ENCODE measurements at places on chromosomes 7 and 10. TPM values are rescaled to one million over a fixed set of nuclear protein-coding genes. Genes with fewer than 3 reads are reported as not detected.

TCF7L2 gene
- 52.4 TPM for total RNA-seq

- no peaks in the 10 kb centered on the region for H3K27me3 ChIP-seq
- H3K36me3 ChIP-seq = no peaks in the 10 kb centered on the region
- H3K4me1 ChIP-seq = peaks cover 23% of the 10 kb centered on the region
- DNase-seq = peak; percentile 32
- H3K27ac ChIP-seq = peak overlapping the region; percentile 59
- H3K4me3 ChIP-seq = no peak overlapping the region
Measured at GRCh38 chr7:76423666-76424412, 911 bp upstream of the ZP3 start.

GRCh38 chr10:57341294-57341693, 926.4 kb downstream of the IPMK start:
- H3K4me1 ChIP-seq = no peaks in the 10 kb centered on the region
- DNase-seq = no peak
- H3K4me3 ChIP-seq = no peak overlapping the region
- H3K36me3 ChIP-seq = no peaks in the 10 kb centered on the region
- no peaks in the 10 kb centered on the region for H3K27me3 ChIP-seq

LIPF gene
- total RNA-seq = not detected

- H3K4me3 ChIP-seq = no peak overlapping the region
- H3K27me3 ChIP-seq = no peaks in the 10 kb centered on the region
- H3K27ac ChIP-seq = no peak overlapping the region
- no peaks in the 10 kb centered on the region for H3K36me3 ChIP-seq
Measured at GRCh38 chr10:120600871-120601649, 144.0 kb downstream of the PLPP4 start.

TMEM130 gene
- 8.9 TPM for total RNA-seq

DNA sequence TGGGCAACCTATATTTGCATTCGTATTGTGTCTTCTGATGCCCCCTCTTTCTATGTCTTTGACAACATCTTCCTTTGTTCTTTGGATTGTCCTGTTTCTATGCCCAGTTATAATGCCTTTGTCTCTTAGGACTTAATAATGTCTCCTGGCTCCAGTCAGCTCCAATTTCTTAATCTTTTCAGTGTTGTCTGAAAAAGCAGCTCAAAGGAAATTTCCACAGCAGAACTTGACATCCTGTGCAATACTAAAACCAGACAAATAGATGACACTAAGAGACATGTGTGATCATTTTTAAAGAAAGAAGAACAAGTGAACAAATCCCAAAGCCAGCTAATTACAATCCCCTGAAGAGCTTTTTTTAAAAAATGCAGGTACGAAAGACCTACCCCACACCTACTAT, 47.7 kb upstream of the RNF148 start:
- H3K4me1 ChIP-seq = no peaks in the 10 kb centered on the region
- no peak for DNase-seq
- H3K36me3 ChIP-seq = no peaks in the 10 kb centered on the region
- H3K27ac ChIP-seq = no peak overlapping the region
- no peak overlapping the region for H3K4me3 ChIP-seq

DNA sequence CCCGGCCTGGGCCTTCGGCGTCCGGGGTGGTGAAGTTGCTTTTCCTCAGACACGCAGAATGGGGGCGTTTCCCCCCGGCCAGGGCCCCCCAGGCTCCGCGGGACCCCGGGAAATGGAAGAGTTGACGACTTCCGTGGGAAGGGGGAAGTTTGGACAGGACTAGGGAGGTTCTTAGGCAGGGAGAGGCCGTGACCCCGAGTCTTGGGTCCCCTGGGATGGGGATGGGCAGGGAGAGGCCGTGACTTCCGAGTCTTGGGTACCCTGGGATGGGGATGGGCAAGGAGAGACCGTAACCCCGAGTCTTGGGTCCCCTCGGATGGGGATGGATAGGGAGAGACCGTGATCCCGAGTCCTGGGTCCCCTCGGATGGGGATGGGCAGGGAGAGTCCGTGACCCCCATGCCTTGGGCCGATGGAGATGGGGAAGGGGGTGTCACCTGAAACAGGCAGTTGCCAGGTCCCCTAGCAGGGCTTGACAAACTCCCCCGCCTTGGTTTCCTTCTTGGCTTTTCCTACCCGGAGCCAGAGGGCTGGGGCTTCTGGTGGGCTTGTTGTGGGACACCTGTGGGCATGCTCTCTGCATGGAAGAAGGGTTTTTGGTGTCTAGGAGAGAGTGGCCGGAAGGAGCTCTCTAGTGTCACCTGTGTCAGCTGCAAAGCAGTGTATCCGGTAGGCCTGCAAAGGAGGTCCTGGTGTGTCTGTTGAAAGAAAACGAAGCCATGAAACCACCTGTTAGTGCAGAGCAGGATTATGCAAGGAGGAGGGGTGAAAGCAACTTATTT, 1.1 kb downstream of the TRRAP start:
- H3K4me1 ChIP-seq = peaks cover 8% of the 10 kb centered on the region
- peaks cover 21% of the 10 kb centered on the region for H3K36me3 ChIP-seq
- peak overlapping the region; percentile 96 for H3K4me3 ChIP-seq

- peaks cover 6% of the 10 kb centered on the region for H3K4me1 ChIP-seq
- no peak for DNase-seq
- no peak overlapping the region for H3K4me3 ChIP-seq
- no peak overlapping the region for H3K27ac ChIP-seq
Measured at GRCh38 chr10:73881221-73881919, 7.0 kb upstream of the CAMK2G start.

CDH23 gene
- total RNA-seq = not detected

GRCh38 chr7:76403780-76404494, 5.6 kb downstream of the SSC4D start:
- H3K4me3 ChIP-seq = no peak overlapping the region
- DNase-seq = no peak
- no peaks in the 10 kb centered on the region for H3K36me3 ChIP-seq
- no peak overlapping the region for H3K27ac ChIP-seq

TAS2R5 gene
- total RNA-seq = 1.5 TPM

ACHE gene
- total RNA-seq = 18.9 TPM

- no peaks in the 10 kb centered on the region for H3K4me1 ChIP-seq
- no peak overlapping the region for H3K4me3 ChIP-seq
- no peaks in the 10 kb centered on the region for H3K36me3 ChIP-seq
- peaks cover 26% of the 10 kb centered on the region for H3K27me3 ChIP-seq
- DNase-seq = no peak
Measured at GRCh38 chr7:150962553-150963399, 15.3 kb downstream of the KCNH2 start.

DNA sequence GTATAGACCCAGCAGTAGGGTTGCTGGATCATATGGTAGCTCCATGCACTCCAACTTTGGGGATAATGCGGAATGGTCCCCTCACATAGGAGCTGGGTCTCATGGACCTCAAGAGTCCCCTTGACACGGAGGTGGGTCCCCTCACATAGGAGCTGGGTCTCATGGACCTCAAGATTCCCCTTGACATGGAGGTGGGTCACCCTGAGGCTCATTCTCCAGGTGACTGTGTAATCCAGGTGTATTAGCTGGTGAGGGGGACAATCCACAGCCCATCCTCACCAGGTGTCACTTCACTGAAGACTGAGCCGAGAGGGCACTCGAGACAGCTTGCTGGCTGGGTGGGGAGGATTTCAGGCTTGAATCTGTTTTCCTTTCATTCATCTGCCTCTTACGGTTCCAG, 121.9 kb downstream of the PTPN20 start:
- no peak overlapping the region for H3K27ac ChIP-seq
- no peaks in the 10 kb centered on the region for H3K4me1 ChIP-seq
- H3K36me3 ChIP-seq = no peaks in the 10 kb centered on the region
- H3K27me3 ChIP-seq = peaks cover 2% of the 10 kb centered on the region
- no peak for DNase-seq

DNA sequence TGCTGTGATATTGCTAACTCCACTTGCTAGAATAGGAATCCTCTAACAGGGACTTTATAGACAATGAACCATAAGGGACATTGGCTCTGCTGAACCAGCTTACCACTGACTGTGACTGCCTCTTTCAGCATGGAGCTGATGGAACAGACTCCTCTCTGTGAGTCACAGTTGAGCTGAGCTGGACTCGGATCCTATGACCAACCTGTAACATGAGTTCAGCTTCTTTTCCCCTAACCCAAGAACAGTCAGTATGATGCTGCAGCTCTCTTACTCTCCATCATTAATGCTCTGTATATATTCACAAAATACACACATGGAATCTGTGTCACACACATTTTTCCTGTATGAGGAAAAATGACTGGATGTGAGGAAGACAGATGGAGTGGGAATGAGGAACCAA, 177.9 kb upstream of the BET1 start:
- peak overlapping the region; percentile 96 for H3K27ac ChIP-seq
- peaks cover 21% of the 10 kb centered on the region for H3K4me1 ChIP-seq
- no peaks in the 10 kb centered on the region for H3K36me3 ChIP-seq

DNA sequence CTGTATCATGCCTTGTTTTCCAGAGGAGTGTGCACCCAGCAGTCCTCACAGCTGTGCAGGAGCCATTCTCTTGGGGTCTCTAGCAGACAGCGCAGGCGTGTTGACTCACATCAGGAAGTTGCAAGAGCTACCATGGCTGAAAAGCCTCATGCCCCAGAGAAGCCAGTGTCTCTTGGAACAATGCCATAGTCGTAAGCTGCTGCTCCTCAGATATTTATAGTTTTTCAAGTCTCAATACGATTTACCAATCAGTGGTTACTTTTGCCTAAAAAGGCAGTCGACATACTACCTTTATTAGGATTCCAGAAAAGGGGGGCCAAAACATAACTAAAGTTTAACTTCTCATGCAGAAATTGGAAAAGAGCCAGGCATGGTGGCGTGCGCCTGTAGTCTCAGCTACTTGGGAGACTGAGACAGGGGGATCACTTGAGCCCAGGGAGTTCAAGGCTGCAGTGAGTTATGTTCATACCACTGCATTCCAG, 407.7 kb downstream of the PARD3 start:
- no peak overlapping the region for H3K4me3 ChIP-seq
- H3K27me3 ChIP-seq = no peaks in the 10 kb centered on the region
- H3K4me1 ChIP-seq = peaks cover 9% of the 10 kb centered on the region
- no peaks in the 10 kb centered on the region for H3K36me3 ChIP-seq
- no peak overlapping the region for H3K27ac ChIP-seq

- peaks cover 26% of the 10 kb centered on the region for H3K4me1 ChIP-seq
- H3K27me3 ChIP-seq = no peaks in the 10 kb centered on the region
- peaks cover 3% of the 10 kb centered on the region for H3K36me3 ChIP-seq
- DNase-seq = no peak
- H3K4me3 ChIP-seq = no peak overlapping the region
Measured at GRCh38 chr7:151628846-151629604, 109.3 kb upstream of the RHEB start.

Data from astrocyte (in vitro differentiated cells and primary cell).